ENCODE measurements at places on chromosomes 12 and 14.

GRCh38 chr12:116227811-116228210 is 49.7 kb downstream of the MED13L start:
- DNase-seq = no peak

- DNase-seq = no peak
These were observed 81.0 kb downstream of the TMX1 start for GRCh38 chr14:51321036-51321435.

GRCh38 chr12:65930114-65930828 is 106.0 kb downstream of the HMGA2 start:
- no peak for DNase-seq

DNA sequence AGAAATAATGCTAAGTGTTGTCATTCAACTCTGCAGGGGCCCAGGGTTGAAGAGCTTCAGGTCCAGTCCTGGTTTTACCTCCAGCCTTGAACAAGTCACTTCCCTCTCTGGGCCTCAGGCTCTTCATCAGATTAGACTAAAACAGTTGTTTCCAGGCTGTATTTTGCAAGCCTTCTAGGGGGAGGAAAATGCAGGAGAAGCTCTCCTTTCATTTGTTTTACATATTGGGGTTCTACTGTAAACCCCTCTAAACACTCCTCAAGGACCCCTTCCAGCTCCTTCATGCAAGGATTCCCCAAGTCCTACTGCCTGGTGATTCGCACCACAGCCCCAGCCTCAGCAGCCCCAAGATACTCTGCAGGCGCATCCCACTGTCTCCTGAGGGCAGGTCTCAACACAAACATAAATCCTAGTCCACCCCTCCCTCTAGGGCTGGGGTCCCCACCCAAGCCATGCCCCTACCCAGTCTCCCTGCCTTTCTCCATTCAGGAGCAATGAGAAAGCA is 2.7 kb downstream of the SDR9C7 start:
- DNase-seq = no peak

- no peak for DNase-seq
These were observed 5.8 kb downstream of the CACNB3 start for GRCh38 chr12:48824112-48824511.

DNA sequence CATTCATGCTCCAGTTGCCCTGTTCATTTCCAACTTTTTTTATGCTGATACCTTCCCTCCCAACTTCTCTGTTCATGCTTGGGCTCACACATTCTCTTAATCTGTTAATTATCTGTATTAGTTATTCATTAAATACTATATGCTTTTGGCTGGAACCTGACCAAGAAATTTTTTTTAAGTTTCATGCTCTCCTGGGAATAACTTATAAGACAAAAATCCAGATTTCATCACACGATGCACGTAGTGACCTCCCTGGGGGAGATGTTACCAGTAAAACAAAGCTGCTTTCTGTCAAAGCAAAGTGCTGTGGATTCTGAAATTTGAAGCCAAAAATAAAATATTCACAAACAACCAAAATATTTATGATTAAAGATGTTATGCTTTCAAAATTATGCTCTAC is 215.0 kb upstream of the USP15 start:
- no peak for DNase-seq

DNA sequence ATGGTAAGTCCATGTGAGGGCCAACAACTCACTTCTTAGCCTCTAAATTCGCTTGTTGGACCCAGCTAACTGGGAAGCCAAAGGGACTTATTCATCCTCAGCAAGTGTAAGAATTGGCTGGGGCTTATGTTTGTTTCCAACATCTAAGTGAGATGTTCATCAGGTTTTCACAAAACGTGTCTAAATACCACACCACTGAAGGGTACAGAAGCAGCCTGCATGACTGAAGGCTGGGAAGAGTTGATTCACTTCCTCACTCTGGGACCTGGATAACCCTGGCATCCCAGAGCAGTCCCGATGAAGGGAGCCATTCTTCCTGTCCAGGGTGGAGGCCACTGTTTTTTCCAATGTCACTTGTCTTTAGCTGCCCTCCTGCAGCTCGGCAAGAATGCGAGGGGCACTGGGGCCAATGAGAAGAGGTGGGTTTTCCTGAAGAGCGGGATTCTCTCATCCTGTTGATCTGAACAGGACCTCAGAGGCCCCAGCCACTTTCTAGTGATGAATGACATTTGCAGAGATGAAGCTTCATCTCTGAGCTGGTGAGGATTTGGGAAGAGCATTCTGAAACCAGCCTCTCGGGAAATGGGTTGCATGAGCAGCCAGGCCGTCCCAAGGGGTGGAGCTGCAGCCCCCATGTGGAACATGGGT is 12.2 kb upstream of the COL2A1 start:
- DNase-seq = no peak

- no peak for DNase-seq
These were observed 65.2 kb downstream of the SLC16A7 start for GRCh38 chr12:59660921-59661597.

DNA sequence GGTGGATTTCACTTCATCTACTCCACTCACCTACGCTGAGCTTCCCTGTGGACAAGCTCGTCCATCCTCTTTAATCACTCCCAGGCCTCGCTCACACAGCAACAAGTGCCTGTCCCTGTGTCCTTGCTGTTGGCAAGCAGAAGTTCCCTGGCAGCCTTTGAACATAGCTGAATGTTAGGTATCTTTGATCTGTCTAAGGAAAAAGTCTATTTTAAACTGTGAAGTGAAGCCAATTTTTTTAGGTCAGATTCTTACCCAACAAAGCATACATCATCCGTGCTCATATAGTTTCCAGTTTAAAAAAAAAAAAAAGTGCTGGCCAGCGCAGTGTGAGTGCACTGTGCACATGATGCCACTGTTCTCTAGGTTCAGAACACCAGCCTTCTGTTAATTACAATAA is 36.3 kb downstream of the PPP2R5C start:
- DNase-seq = no peak

- no peak for DNase-seq
These were observed 26.8 kb downstream of the EMP1 start for GRCh38 chr12:13223179-13223804.

DNA sequence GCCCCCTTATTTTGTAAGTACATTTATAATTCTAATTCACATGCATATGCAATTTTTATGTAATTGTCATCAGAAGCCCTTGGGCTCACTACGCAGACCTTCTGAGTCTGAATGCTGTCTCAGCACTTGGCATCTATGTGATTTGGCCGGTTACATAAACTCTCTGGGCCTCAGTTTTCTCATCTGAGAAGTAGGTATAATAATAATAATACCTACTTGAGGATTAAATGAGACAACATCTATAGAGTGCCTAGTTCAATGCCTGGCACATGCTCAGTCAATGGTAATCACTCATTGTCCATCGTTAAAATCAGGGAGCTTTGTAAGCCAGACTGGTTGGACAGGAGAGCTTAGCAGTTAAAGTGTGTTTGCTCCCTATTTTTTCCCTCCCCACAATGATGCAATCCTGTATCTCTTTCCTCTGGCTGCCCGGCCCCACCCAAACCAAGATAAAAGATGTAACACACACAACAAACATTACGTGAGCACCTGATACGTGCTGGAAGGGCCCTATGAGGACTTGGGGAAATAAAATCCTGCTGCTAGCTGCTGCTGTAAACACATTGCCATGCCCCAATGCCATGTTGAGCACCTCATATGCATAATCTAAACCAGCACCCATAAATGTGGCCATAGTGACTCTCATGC is 235.0 kb downstream of the CRADD start:
- no peak for DNase-seq

DNA sequence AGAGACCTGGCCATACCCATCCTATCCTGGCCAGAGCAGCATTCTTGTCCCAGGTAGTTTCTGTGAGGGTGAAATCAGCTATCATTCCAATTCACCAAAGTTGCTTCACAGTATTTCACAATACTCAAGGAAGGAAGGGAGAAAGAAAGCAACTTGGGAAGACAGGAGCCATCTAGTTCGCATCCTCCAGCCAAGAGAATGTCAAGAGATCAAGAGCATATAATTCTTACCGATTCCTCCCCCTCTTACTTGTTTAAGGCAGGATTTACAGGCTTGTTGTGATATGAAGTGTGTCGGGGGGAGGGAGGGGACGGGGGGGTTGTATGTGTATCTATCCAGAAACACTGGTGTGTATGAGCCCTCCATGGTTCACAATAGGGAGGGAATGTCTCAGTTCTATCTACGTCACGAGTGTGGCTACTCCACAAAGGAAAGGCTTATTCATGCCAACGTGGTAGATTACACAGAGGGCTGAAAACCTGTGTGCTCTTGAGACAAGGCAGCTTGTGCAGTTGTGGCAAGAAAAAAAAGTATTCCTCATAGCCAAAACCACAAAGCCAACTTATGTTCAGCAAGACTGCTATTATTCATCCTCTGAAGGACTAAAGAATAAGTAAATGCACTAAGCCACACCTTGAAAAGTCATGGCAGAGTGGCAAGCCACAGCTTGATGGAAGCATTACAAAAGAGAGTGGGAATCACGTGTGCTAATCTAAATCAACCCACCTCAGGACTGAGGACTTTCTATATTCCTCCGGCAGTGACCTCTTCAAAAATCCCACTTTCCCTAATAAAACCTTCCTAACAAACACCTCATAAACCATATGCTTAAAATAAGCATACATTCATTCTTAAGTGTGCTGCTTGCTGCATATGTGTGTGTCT is 35.0 kb downstream of the CORO1C start:
- no peak for DNase-seq

GRCh38 chr14:77302926-77303325 is 17.8 kb downstream of the POMT2 start:
- DNase-seq = no peak

- DNase-seq = no peak
These were observed 66.8 kb upstream of the RFLNA start for GRCh38 chr12:124227951-124228711.

- DNase-seq = no peak
These were observed 5.8 kb upstream of the LRP10 start for GRCh38 chr14:22865424-22866405.

GRCh38 chr12:1464925-1465324 is 129.5 kb downstream of the FBXL14 start:
- DNase-seq = no peak

GRCh38 chr12:130186651-130187268 is 24.5 kb downstream of the FZD10 start:
- DNase-seq = no peak

- peak; percentile 22 for DNase-seq
These were observed 31.2 kb upstream of the USP44 start for GRCh38 chr12:95582230-95583058.

- no peak for DNase-seq
These were observed 931.4 kb downstream of the DIO2 start for GRCh38 chr14:79279645-79280597.

DNA sequence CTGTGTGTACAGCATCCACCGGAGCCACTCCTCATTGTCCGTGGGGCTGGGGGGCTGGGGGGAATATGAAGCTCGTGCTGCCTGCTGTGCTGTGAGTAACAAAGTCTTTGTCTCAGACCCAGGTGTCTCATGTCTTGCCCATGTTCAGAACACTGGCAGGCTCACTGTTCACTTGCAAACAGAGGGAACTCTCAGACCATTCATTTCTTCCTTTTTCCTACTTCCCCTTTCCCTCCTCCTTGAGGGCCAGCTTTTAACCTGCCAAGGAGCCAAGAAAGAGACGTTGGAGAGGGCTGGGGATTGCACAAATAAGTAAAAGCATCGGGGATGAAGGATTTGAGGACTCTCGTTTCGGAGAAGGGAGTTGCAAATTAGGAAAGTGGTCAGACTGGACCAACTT is 21.6 kb downstream of the GPR132 start:
- DNase-seq = no peak

- DNase-seq = no peak
These were observed 41.8 kb upstream of the DCN start for GRCh38 chr12:91224401-91224800.

DNA sequence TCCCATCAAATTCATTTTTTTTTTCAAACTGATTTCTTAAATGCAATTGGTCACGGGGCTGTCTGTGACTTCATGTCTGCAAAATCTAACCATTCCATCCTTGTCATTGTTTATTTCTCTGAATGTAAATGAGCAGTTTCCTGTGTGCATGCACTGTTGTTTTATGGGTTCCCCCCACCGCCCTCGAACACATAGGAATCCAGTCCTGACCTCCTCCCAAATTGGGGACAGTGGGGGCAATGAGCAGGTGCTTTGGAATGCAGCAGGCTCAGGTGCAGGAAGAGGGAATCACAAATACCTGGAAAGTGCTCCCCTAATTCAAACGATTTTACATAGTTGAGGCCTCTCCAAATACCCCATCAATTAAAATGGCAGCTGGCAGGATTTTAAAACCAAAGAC is 62.6 kb upstream of the ESRRB start:
- DNase-seq = no peak

DNA sequence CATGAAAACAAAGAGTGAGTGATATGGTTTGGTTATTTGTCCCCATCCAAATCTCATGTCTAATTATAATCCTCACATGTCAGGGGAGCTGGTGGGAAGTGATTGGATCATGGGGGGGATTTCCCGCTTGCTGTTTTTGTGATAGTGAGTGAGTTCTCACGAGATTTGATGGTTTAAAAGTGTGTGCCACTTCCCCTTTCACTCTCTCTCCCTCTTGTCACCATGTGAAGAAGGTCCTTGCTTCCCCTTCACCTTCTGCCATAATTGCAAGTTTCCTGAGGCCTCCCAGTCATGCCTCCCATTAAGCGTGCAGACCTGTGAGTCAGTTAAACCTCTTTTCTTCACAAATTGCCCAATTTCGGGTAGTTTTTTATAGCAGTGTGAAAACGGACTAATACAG is 2.1 kb upstream of the ATXN7L3B start:
- no peak for DNase-seq

GRCh38 chr14:95541346-95541745 is 6.5 kb downstream of the GLRX5 start:
- no peak for DNase-seq

DNA sequence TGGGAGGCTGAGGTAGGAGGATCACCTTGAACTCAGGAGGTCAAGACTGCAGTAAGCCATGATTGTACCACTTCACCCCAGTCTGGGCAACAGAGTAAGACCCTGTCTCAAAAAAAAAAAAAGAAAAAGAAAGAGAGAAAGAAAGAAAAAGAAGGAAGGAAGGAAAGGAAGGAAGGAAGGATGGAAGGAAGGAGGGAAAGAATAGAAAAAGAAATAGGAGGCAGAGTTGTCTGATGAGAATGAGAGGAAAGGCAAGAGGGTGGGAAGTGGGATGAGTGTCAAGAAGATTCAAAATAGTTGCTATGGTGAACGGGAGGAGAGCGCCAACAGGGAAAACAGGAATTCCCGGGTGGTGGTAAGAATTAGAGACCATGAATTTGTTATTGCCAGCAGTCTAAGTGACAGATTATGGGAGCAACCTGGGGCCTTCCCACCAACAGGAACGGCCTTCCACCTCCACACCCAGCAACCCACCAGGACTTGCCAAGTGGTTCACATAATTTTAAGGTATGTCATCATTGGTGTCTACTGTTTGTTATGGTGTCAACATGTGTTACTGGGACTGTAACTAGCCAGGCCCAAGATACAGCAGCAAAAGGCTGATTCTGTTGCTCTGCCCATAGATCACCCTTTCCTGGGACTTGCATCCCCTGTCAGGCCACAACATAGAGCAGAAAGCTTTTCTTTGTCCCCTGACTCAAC is 36.1 kb upstream of the C12orf76 start:
- no peak for DNase-seq
